WTC11 (cell line): ENCODE measurements at places on chromosomes 16 and 17.

DNA sequence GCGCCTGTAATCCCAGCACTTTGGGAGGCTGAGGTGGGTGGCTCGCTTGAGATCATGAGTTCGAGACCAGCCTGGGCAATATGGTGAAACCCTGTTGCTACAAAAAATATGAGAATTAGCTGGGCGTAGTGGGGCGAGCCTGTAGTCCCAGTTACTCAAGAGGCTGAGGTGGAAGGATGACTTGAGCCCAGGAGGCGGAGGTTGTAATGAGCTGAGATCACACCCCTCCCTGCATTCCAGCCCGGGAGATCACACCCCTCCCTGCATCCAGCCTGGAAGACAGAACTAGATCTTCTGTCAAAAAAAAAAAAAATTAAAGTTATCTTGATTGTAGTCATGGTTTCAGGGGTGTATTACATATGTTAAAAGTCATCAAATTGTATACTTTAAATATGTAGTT is 26.8 kb upstream of the GLG1 start:
- no peak for DNase-seq

DNA sequence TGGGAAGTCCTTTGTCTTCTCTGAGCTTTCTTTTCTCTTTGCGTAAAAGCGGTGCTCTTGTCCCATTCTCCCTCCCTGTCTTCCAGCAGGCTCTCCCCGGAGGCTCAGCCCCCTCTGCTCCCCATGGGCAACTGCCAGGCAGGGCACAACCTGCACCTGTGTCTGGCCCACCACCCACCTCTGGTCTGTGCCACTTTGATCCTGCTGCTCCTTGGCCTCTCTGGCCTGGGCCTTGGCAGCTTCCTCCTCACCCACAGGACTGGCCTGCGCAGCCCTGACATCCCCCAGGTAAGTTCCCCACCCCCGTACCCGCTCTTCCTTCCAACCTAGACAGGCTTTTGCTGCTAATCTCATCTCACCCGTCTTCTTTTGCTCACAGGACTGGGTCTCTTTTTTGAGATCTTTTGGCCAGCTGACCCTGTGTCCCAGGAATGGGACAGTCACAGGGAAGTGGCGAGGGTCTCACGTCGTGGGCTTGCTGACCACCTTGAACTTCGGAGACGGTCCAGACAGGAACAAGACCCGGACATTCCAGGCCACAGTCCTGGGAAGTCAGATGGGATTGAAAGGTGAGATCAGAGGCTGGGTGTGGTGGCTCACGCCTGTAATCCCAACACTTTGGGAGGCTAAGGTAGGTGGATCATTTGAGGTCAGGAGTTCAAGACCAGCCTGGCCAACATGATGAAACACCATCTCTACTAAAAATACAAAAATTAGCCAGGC is 1.3 kb downstream of the TMEM219 start:
- no peak for DNase-seq

DNA sequence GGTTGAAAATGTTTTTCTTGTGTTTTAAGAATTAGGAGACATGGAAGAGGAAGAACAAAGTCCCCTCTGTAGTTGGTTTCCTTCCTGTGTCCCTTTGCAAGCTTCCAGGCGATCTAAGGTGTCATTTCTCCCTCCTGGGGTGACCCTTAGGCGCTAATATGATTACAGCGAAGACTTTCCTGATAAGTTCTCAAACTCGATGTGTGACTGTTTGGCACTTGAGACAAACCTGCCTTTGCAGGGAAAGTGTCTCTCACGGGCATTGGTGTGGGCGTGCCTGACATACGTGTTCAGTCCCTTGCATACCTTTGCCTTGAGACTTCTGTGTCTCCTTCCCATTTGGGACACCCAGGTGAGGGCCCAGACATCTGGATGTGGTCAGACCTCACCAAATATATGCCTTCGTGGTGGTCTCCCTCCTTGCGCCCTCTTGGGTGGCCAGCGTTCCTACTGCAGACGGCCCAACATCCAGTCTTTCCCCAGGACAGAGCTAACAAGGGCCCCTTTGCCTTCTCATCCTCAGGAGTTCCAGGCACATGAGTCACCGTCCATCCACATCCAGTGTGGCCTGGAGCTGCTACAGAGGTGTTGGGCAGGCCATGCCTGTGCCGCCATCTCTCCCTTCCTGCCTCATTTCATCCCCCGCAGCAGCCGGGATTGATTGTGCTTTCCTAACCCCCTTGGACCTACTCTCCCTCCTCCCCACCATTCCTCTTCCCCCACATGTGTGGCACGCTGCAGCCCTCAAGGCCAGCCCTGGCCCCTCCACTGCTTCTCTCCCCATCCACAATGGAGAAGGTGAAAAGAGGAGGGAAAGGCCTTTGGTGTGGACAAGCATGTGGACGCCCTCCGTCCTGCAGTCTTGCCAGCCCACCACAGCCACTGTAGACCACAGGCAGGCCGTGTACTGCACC is 3.1 kb upstream of the JPT2 start:
- no peak for DNase-seq

DNA sequence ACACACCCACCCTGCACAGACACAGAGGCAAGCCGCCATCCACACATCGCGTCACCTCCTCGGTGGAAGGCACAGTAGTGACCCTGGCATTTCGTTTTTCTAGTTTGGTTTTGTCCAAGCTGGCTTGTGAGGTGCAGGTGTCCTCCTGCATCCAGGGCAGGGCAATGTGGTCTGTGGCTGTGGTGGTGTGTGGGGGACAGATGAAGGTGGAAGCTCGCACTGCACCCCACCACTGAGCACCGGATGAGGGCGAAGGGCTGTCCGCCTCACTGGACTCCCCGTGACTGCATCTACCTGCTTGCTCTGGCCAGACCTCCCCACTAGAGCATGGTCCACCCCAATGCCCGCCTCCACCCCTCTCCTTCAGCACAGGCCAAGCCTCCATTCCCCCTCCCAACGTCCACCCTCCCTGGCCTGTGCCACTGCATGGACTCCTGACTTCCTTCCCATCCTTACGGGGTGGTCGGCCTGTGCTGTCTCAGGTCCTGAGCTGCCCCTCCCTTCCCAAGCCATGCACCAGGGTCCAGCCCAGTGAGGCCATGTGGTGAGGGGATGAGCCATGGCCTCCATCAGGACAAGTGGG is 78.8 kb upstream of the CBX4 start:
- no peak for DNase-seq

DNA sequence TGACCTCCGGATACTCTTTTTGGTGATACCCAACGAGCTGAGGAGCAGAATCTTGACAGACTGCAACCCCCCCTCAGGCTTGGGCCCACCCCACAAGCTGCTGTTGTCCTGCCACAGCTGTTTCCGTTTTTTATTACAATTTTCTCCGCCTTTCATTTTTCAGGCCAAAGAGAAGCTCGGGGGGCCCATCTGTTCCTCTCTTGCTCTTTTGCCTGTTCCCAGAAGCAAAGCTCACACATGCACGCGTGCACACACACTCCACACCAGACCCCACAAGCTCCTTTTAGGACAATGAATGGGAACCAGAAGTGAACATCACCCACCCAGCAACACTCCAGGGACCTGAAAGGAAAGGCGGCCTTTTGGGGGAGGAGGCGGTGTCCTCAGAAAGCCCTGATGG is 16.3 kb downstream of the SOX9 start:
- no peak for DNase-seq

GRCh38 chr17:1933875-1934715 is 91.0 kb downstream of the RTN4RL1 start:
- DNase-seq: no peak

- DNase-seq: no peak
Observed at GRCh38 chr16:87491522-87492290, 1.1 kb downstream of the ZCCHC14 start.

GRCh38 chr16:19842426-19843157 is 42.1 kb downstream of the GPRC5B start:
- DNase-seq: no peak

GRCh38 chr17:17757956-17758845 is 76.9 kb downstream of the RAI1 start:
- no peak for DNase-seq

DNA sequence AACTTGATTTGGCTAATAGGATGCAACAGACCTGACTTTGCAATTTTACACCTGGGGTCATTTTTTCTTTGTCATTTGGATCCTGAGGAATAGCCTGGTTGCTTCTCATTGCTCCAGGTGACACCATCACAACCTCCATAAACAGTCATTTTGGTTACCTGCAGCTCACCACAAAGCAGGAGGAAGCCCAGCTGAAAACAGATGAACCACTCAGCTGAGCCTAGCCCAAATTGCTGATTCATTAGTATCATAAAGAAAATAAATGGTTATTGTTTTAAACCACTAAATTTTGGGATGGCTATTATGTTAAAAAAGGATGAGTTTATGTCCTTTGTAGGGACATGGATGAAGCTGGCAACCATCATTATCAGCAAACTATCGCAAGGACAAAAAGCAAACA is 841.0 kb upstream of the EEF2KMT start:
- no peak for DNase-seq
